Activated CD8-positive, alpha-beta T cell treated with anti-CD3 and anti-CD28 coated beads, Interleukin-2, amount 10 ng/mL, durations not matched to agents 7 days and 5 days (primary cell): ENCODE measurements at places on chromosomes 2 and 18. TPM values are rescaled to one million over a fixed set of nuclear protein-coding genes. Genes with fewer than 3 reads are reported as not detected.

Gene TMEM247
- not detected for total RNA-seq

Gene ACTG2
- total RNA-seq: not detected

Gene RSAD2
- 74.5 TPM for total RNA-seq

Gene LIMS4
- 0.97 TPM for total RNA-seq

Gene EIF2AK2
- total RNA-seq: 113 TPM

Gene GULP1
- not detected for total RNA-seq

Gene CD207
- total RNA-seq: not detected
